NCI-H187 (cell line): ENCODE measurements at places on chromosomes 1 and 21.

DNA sequence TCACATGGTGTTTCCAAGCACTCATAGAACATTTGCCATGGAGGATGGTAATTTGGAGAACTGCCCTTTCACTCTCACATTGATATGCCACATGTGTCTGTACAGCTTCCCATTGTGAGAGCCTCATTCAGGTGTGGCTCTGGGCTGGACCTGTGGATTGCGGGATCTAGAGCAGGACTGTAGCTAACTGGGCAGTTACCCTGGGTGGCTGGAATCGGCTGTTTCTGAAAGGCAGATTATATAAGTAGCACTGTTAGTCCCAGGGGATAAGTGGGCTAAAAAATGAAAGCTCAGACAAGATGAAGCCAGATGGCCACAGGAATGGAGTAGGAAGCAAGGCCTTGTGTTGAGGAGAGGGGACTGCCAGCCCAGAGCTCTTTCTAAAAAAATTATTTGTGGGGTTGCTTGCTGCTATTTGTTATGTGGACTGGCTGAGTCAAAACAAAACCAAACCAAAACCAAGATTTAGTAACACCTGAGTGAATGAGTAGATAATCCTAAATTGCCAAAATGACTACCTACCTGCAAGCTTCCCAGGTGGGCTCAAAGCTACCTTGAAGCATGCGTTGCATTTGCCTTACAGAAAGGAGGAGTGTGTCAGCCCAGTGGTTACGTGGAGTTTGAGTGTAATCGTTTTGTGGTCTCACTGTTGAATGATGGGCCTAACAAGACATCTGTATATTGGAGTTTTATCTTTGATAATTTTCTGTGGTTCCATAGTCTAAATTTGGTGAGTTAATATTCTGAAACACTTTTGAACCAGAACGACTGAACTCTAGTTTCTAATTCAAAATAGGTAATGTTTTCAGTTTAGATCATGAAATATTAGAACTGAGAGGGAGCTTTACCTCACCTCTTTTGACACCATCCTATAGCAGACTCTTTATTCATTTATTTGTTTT is 58.0 kb downstream of the SDCCAG8 start:
- no peak for DNase-seq

GRCh38 chr1:10773851-10774614 is 22.4 kb downstream of the CASZ1 start:
- DNase-seq, result no peak

DNA sequence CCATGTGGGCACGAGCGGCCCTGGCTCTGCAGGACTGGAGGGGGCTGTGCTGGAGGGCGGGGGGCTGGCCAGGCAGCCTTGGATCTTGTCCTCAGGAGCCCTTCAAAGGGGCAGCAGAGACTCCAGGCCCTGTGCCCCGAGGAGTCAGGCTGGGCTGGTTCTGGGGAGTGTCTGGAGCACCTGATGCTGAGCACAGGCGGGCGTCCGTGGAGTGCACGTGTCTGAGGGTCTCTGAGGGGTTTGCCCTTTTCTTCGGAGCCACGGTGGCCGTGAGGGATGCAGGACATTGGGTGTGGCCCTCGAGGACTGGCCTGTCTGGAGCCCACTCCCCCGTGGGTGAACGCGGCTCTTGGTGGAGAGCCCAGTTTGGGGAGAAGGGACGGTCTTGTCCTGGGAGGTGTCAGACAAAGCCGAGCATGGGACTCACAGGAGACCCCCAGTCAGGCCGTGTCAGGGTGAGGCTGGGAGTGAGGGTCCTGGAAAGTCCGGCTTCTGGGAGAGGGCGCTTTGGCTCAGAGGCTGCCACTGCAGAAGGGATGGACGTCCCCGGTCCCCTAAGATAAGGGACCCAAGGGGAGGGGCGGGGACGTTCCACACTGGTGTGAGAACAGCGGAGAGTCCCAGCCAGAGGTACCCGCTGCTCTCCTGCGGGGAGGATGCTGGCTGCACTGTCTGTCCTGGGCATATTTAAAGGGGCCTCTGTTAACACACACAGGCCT is 60.8 kb downstream of the COL18A1 start:
- DNase-seq, result no peak

GRCh38 chr1:61642475-61643232 is 82.3 kb downstream of the TM2D1 start:
- DNase-seq, result no peak

GRCh38 chr21:31098576-31099005 is 60.3 kb upstream of the KRTAP19-8 start:
- peak; percentile 12 for DNase-seq

- no peak for DNase-seq
Observed at GRCh38 chr1:26280333-26281042, 602 bp downstream of the SH3BGRL3 start.
